NCI-H1436 treated with DMSO at 0.1 percent for 48 hours (cell line): ENCODE measurements at places on chromosomes 1 and 21.

- DNase-seq: no peak
These were observed 64.7 kb upstream of the NGF start for GRCh38 chr1:115402753-115403184.

DNA sequence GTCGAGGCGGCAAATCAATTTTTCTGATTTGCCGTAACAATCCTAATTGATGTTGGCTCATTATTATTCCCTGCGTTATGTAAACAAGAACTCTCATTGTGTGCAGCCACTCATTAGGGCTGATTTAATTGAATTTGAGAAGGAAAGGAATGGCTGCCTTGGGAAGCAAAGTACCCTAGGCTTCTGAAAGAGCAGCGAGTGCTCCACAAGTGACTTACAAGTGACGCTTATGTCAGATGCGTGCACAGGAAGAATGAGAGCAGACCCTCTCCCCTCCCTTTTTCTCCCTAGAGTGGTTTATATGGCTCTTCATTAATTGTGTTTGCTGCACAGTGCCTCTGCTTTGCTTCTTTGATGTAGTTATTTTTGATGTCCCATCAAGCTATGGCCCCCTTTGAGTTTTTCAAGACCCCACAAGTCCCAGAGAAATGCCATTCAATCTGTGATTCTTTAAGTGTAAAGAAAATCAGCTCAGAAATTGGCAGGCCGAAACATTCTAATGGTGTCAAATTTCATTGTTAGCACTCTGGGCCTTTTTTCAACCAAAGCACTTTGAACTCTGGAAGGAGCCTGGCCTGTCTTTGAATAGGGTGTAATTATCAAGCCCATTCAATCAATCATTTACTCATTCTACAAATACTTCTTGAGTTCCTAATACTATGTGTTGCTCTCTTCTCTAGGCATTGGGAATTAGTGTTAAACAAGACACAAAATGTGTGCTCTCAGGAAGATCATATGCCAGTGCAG lies 86.8 kb upstream of the VAV3 start:
- DNase-seq: no peak

GRCh38 chr1:65398083-65398482 lies 22.4 kb upstream of the LEPR start:
- DNase-seq: no peak

- no peak for DNase-seq
These were observed 371 bp downstream of the ZMPSTE24 start for GRCh38 chr1:40258445-40258769.

DNA sequence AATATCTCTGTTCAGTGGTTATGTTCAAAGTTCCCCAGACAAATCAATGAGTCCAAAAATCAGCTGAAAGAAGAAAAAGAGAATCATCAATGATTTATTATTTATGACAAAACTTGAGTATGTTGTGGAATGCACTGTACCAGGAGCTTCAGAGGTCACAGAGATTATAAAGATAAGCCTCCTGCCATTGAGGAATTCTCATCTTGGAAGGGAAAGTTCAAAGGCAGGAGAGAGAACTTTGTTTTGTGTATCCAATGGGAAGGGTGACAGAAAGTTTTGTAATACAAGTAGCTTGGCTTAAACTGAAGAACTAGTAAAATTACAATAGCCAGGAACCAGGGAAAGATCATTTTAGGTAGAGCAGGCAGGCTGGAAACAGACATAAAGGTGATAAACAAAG lies 367.7 kb downstream of the VAV3 start:
- DNase-seq: no peak

DNA sequence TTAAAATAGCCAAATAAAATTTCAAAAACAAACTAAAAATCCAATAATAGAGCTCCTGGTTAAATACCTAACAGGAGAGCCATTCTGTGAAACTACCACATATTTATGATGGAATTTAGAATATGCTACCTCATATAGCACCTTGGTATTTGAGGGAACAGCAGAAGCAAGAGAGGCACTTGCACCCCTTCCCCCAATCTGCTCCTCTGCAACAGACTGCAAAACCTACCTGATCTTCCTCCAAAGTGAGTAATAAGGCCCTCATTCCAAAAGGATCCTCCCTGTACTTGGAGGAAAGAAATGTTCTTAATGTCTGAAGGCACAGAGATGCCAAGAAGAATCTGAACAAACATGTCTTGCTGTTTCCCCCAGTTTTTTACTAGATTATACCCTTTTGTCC lies 28.1 kb upstream of the RNPC3 start:
- DNase-seq: no peak

- DNase-seq: no peak
These were observed 335.5 kb downstream of the COL11A1 start for GRCh38 chr1:102772831-102773230.
